ENCODE measurements at places on chromosomes 11 and 22. TPM values are rescaled to one million over a fixed set of nuclear protein-coding genes. Genes with fewer than 3 reads are reported as not detected.

RCOR2 gene
- 11.0 TPM for polyA plus RNA-seq

MUC5B gene
- polyA plus RNA-seq = 0.03 TPM

CTSF gene
- 27.0 TPM for polyA plus RNA-seq

FGF4 gene
- 8.1 TPM for polyA plus RNA-seq

HBG2 gene
- 1,834 TPM for polyA plus RNA-seq

ATP6V1E1 gene
- 71.9 TPM for polyA plus RNA-seq

EPS8L2 gene
- 3.7 TPM for polyA plus RNA-seq

SEC14L6 gene
- polyA plus RNA-seq = 0.19 TPM

YPEL1 gene
- polyA plus RNA-seq = 26.8 TPM

C11orf42 gene
- polyA plus RNA-seq = 0.35 TPM

BAIAP2L2 gene
- polyA plus RNA-seq = 1.5 TPM

LRRC4C gene
- 1.2 TPM for polyA plus RNA-seq

INS gene
- polyA plus RNA-seq = not detected

WT1 gene
- polyA plus RNA-seq = not detected

Data from hindlimb muscle (tissue), 1 donor.